Smooth muscle cell of the pulmonary artery (primary cell): ENCODE measurements at places on chromosomes 16 and 17. TPM values are rescaled to one million over a fixed set of nuclear protein-coding genes. Genes with fewer than 3 reads are reported as not detected.

The OTOA gene
- total RNA-seq = under 0.01 and 0.07 TPM in 2 replicates

The TBC1D26 gene
- 0.30 and 0.39 TPM in 2 replicates for total RNA-seq

The PYDC1 gene
- total RNA-seq = not detected in 2 replicates

The ANKRD40CL gene
- not detected in 2 replicates for total RNA-seq

The DNAAF8 gene
- 1.0 and 1.2 TPM in 2 replicates for total RNA-seq

The ELOB gene
- 186 and 207 TPM in 2 replicates for total RNA-seq

The RNF222 gene
- total RNA-seq = not detected in 2 replicates
